ENCODE measurements at places on chromosomes 16 and 17.
A peak's percentile ranks its signal among the peaks of the same experiment; 100 is the strongest.

DNA sequence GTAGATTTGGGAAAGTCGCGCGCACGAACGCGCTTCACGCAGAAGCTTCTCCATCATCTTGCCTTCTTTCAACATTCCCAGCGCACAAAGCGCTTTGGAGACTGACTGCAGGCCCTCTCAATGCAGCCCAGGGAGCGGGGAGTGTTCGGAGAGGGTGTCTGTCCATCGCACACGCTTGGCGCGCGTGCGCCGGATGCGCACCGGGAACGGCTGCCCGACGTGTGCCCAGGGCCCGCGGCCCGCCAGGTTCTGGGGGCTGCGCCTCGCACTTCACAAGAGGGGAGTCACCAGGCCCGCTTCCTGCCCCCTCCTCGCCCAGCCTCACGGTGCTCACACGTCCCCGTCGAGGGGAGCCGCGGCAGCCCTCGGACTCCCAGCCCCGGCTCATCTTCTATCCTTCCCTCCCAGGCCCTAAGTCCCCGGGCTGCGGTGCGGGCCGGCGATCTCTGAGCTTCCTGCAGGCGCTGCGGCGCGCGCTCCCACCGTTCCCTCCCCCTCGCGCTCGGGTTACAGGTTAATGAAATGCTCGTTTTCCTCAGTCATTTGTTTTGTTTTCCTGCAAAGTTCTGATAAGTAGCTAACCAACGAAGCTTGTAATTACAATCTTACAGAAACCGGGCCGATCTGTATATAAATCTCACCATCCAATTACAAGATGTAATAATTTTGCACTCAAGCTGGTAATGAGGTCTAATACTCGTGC is 2.8 kb upstream of the IRX3 start:
- DNase-seq = no peak

DNA sequence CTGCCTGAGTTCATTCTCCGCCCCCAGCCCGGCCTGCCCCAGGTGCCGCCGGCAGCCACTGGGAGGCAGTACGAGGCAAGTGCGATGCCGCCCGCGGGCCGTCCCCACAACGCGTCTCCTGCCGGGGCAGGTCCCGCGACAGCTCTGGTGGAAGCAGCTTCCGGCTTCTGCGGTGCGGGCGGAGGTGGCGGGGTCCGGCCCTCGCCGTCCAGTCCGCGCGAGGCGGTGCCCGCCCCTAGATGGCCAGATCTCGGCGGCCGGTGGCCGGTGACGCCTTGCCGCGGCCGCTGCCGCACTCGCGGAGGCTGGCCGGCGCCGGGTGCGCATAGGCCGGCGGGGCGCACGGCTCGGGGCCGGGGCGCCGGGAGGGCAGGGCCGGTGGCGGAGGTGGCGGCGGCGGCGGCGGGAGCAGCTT is 1.8 kb downstream of the GJD3 start:
- peak; percentile 51 for DNase-seq

DNA sequence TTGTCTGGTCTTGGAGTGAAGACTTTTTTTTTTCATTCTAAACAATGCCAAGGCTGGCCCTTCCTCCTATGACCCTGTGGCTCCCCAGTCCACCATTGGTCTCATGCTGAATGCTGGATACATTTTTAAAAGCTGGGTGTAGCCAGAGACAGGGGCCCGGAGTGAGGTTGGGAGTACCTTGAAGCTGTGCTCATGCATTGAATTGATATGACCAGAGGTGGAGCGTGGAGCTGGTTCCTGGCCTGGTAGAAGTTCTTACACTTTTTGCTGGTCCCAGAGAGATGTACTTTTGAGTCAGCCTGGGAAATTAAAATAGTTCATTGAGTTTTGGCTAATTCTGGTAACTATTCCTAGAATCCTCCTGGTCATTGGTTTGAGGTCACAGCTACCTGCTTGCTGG is 83.6 kb downstream of the CMIP start:
- DNase-seq = no peak

DNA sequence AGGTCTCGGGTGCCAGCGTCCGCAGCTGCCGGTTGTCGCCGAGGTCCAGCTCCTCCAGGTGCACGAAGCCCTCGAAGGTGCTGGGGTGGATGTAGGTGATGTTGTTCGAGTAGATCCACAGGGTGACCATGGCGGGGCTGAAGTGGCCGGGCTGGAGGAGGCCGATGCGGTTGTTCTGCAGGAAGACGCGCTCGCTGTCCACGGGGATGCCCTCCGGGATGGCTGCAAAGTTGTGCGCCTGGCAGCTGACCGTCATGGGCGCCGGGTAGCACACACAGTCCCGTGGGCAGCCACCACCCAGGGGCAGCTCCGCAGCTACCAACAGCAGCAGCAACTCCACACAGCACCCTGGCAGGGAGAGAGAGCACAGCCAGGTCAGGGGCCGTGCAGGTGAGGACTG is 87.7 kb downstream of the RTN4RL1 start:
- no peak for DNase-seq

- no peak for DNase-seq
Observed at GRCh38 chr16:11355862-11356261, 10.6 kb downstream of the RMI2 start.

- DNase-seq = no peak
Observed at GRCh38 chr17:40086150-40087044, 14.0 kb downstream of the NR1D1 start.

- DNase-seq = no peak
Observed at GRCh38 chr16:70750893-70751467, 50.0 kb downstream of the VAC14 start.

DNA sequence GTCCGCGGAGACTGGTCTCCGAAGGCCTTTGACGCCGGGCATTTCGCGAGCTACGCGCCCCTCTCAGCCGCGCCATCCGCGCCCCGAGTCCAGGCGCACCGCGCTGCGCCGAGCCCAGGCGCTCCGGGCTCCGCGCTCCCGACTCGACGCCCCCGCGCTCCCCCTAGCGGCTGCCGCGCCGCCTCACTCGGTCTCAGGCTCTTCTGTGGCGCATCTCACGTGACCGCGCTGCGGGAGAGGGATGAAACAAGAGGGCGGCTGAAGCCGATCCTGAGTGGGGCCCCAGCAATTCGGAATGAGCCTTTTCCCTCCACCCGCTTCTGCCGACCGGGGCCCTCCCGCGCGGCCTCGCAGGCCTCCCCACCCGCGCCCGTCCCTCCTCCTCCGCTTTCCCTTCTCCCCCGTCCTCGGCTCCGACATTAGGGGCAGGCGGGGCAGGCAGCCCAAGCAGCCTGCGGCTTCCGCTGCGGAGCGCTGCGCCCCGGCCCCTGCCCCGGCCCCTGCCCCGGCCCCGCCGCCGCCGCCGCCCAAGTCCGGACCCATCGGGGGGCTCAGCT is 42.5 kb upstream of the AMZ2 start:
- peak; percentile 56 for DNase-seq

DNA sequence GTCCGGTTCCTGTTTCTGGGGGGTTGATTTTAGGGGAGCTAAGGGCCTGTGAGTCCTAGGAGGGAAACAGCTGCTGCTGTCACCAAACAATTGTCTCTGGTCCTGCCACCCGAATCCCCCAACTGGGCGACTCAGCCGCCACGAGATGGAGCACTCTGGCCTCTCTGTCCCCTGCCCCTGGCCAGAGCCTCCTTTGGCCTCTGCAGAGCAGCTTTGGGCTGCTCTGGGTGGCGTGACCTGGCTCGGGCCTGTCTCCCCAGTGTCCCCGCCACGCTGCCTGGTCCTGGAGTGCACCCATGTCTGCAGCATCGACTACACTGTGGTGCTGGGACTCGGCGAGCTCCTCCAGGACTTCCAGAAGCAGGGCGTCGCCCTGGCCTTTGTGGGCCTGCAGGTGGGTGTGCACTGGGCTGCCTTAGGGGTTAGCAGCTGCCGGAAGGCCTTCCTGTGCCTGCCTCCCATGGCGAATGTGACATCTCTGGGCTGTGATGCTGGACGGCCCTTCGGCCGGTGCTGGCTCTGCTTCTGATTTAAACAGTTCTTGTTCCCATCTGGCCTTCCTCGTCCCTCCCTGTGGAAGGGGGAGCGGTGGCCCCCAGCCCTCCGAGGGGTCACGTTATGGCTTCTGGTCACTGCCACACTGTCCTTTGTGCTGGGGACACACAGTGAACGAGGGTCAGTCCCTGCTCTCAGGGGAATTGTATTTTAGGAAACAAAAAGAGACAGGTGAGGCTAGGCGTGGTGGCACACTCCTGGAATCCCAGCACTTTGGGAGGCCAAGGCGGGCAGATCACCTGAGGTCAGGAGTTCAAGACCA is 11.6 kb upstream of the RNF213 start:
- no peak for DNase-seq

- no peak for DNase-seq
Observed at GRCh38 chr17:40545660-40546059, 19.6 kb downstream of the CCR7 start.

DNA sequence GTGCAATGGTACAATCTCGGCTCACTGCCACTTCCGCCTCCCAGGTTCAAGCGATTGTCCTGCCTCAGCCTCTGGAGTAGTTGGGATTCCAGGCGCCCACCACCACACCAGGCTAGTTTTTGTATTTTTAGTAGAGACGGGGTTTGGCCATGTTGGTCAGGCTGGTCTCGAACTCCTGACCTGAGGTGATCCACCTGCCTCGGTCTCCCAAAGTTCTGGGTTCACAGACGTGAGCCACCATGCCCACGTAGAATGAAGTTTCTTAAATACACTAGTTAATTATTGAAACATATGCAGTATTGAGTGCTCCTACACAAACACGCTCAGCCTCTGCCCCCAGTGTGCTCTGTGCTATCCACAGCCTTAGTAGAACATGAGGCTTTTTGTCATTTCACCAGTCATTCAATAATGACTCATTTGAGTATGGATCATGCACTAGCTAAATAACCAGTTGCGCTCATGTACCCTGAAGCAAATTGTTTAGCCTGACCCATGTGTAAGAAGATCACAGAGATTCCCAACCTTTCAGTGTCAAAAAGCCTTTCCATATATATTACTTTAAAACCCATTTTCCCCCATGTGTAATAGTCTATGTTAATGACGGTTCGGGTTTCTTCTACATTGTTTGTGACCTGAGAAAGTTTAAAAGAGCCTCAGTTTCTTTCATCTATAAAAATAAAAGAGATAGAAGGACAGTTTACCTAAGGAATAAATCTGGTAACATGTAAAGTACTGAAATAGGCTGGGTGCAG is 49.7 kb downstream of the TUBD1 start:
- DNase-seq = peak; percentile 30

GRCh38 chr17:51057534-51057933 is 63.1 kb downstream of the SPAG9 start:
- no peak for DNase-seq

DNA sequence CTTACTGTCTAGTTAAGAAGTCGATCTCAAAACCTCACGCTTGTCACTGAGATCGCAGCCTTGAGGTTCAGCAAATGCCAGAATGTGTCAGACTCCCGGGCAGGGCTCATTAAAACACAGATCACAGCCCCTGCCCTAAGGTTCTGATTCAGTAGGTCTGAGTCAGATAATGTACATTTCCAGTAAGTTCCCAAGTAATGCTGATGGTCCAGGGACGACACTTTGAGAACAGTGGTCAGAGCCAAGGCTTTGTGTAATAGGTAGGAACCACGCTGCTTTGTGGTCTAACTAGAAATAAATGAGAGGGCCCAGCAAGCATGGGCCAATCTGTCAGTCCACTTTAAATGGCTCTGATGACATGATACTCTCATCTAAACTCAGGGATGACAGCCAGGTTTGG is 228.6 kb downstream of the ZFHX3 start:
- DNase-seq = no peak

- peak; percentile 27 for DNase-seq
Observed at GRCh38 chr17:75749545-75750389, 15.2 kb downstream of the GALK1 start.

DNA sequence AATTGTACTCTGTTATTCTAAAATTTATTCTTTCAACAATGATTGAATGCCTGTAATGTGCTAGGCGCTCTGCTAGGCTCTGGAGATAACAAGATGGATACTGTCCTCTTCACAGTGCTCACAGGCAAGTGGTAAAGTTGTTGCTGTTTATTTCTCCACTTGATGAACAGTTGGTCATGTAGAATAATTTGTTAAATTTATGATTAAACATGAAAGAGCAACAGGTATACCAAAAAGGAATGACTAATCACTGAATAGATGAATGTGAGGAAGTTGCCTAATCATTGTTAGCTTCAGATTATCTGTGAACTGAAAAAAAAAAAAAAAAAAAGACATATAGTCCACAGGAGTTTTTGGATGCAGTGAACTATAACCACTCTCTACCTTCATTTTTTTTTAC is 62.3 kb downstream of the NFATC3 start:
- no peak for DNase-seq

- DNase-seq = no peak
Observed at GRCh38 chr17:10547351-10547750, 2.1 kb downstream of the MYH2 start.

GRCh38 chr16:66382171-66382965 is 15.9 kb downstream of the CDH5 start:
- no peak for DNase-seq

GRCh38 chr16:29230671-29231096 is 175.8 kb downstream of the NPIPB11 start:
- DNase-seq = no peak

DNA sequence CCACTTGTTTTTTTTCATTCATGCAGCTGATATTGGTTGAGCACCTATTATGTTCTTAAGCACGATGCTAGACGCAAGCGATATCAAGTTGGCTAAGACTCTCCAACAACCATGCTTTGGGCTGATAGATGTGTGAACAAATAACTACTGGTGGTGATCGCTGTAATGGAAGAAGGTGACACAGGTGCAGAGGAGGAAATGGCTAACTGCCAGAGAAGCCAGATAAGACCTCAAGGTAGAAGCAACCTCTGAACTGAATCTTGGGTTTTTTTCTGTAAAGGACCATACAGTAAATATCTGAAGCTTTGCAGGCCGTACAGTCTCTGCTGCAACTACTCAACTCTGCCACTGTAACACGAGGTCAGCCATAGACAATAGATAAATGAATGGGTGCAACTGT is 97.9 kb downstream of the C17orf67 start:
- no peak for DNase-seq

DNA sequence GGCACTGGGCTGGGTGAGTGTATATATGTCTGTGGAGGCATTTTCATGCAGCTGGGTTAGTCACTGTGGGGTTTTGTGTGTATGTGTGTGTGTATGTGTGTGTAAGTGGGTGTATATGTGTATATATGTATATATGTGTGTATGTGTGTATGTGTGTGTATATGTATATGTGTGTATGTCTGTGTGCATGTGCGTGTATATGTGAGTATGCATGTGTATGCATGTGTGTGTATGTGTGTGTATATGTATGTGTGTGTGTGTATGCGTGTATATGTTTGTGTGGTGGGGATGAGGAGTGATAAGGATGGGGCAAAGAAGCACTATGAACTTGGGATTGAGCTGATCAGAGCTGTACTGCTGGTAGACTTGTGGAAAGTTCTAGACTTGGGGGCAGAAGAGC is 29.0 kb upstream of the PLLP start:
- no peak for DNase-seq

DNA sequence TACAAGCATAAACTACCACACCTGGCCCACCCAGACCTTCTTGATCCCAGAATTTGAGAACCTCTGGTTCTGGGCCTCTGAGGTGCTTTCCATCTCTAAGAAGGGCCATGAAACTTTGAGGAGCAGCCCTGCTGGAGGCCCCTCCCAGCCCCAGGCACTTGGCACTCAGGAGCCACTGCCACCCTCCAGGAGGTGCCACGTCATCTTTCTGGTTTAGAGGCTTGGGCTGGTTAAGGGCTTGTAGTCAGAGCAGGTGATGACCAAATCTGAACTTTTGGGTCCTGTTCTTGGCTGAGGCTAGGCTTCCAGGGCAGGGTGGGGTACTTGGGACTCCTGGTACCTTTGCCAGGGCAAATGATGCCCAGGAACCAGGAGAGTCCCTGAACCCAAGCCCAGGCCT is 13.8 kb upstream of the DLX4 start:
- DNase-seq = no peak

GRCh38 chr16:89363621-89364393 is 126.6 kb downstream of the ANKRD11 start:
- no peak for DNase-seq
